Stimulated activated CD4-positive, alpha-beta T cell treated with anti-CD3 and anti-CD28 coated beads, TNF-alpha, amount 100 ng/mL, for 24 hours (primary cell): ENCODE measurements at places on chromosomes 5 and 9.

DNA sequence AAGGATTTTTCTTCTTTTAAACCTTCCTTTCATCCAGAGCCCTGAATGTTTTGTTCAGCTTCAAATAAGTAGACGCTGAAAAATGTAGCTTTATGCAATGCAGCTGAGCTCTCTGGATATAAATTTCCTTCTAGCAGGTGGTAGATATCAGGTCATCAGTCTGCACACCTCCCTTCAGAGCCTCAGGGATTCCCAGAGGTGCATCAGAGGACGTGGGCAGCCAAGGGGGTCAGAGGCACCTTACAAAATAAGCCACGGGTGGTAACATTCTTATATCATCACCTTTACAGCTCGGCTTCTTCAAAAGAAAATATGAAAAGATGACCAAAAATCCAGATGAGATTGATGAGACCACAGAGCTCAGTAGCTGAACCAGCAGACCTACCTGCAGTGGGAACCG lies 19.3 kb downstream of the MOCS2 start:
- no peak for DNase-seq

GRCh38 chr9:13002740-13003139 lies 227.9 kb downstream of the LURAP1L start:
- DNase-seq: no peak

DNA sequence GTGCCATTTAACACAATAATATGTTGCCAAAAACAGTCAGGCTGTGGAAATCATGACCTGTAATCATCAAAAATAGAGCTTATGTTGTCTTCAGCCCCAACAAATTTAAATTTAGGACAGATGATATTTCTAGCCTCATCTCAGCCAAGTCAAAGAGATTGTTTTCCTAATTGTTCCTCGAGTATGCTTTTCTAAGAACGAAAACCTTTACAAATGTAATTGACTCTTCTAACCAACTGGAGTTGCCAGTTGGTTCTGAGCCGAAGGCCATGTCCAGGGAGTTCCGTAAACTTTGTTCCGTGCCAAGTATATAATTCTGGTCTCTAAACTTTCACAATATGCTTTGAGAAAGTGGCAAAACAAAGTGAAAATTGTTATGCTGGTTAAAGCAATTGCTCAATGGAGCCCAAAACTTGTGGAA lies 160.8 kb downstream of the CEMIP2 start:
- no peak for DNase-seq

- no peak for DNase-seq
Observed at GRCh38 chr5:52898961-52899680, 90.0 kb upstream of the ITGA2 start.

GRCh38 chr9:118395415-118395814 lies 691.2 kb downstream of the TLR4 start:
- no peak for DNase-seq
